ENCODE measurements at places on chromosomes 2 and 18.

- no peak for DNase-seq
Observed at GRCh38 chr2:32274289-32274688, 3.4 kb upstream of the YIPF4 start.

- no peak for DNase-seq
Observed at GRCh38 chr2:134468776-134469175, 214.9 kb downstream of the MGAT5 start.

GRCh38 chr2:37638973-37639372, 32.5 kb downstream of the CDC42EP3 start:
- DNase-seq, result no peak

DNA sequence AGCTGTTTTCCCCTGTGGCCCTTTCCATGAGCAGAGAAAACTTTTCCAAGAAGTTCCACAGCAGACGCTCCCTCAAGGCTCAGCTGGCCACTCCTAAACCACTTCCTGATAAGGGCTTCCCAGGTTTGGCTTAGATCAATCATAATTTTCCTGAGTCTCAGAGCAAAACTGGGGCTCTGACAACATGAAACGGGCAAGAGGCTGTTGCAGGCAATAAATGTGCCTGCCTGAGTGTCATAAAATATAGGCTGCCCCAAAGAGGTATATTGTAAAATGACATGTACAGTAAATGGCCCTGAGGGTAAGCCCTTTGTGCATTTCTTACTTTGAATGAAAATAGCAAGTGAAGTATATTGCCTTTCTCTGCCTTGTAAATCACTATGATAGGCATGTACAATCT, 105.6 kb upstream of the UXS1 start:
- DNase-seq, result no peak

DNA sequence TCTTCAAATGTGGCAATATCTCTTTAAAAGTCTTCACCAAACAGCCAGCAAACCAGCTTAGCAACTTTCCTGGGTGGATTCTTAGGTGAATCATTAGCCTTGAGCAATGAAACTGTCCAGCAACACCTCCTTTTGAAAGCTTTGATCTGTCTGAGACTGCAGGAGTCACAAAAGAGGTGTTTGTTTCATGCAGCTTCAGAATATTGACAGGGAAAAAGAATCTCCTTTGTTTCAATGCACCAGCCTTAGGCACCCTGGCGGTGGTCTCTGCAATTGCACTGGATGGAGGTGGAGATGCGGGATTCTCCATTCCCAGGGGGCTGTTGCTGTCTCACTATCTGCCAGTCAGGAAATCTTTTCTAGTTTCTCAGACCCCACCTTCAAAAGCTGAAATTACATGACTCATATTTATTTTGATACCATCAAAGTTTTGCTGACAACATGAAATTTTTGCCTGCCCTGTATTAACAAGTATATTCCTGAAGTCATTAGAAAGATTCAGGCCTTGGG, 76.0 kb upstream of the DSG1 start:
- no peak for DNase-seq

DNA sequence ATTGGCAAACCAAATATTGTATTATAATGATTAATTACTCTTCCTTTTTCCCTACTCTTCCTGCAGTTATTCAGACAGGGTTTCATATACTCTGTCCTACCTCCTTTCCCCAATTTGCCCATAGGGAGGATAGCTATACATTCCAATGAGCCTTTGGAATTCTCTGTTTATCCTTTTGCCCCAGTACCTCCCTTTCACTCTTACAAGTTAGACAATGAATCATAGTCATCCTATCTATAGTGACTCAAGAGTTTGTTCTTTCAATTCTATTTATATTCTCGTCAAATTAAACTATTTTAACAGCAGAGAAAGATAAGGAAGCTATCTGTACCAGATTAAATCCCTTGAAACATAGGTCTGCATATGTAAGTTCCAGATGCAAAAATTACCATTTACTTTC, 437.5 kb downstream of the NR4A2 start:
- DNase-seq, result no peak

- DNase-seq, result no peak
Observed at GRCh38 chr2:152186262-152186661, 10.7 kb upstream of the STAM2 start.

DNA sequence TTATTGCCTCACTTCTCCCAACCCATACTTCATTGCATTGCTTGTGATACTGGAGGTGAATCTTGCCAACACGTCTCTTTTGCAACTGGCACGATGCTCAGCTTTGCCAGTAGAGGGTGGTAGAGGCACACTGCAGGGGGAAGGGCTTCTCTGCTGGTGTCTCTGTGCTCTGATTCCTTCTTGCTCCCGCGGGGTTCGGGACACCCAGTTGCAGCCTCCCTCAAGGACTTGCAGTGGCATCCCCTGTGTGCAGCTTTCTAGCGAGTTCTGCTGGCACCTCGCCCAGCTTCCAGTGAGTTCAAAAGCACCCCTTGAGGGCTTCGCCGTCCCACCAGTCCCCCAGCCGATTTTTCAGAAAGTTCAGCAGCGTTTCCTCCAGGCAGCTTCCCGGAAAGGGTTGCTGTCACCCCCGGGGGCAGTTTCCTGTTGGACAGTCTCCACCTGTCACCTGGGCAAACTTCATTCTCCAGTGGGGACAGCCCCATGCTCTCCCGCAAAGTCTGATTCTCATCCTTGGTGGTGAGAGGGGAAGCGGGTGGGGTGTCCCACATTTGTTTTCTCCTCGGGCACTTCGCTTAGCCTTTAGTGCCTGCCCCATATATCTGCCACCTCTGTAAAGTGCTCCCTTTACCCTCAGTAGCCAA, 35.4 kb upstream of the EN1 start:
- peak; percentile 26 for DNase-seq

GRCh38 chr2:9099341-9099751, 95.9 kb upstream of the MBOAT2 start:
- DNase-seq, result no peak

DNA sequence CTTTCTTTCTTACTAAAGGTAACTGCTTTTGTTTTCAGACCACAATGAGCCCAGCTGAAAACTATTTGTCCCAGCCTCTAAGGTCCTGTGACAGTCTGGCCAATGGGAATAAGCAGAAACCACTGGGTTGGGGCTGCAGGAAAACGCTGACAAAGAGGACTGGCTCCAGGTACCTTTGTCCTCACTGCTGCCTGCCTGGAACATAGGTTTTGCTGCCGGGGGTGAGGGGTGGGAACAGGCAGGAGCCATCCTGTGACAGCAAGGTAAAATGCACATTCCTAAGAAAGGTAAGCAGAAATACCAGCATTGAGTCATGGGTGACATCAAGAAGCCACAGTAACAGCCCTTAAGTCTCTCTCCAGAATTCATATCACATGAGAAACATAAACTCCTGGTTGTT, 21.6 kb downstream of the PTPN2 start:
- no peak for DNase-seq

GRCh38 chr2:172772633-172773032, 37.0 kb downstream of the RAPGEF4 start:
- DNase-seq, result no peak

DNA sequence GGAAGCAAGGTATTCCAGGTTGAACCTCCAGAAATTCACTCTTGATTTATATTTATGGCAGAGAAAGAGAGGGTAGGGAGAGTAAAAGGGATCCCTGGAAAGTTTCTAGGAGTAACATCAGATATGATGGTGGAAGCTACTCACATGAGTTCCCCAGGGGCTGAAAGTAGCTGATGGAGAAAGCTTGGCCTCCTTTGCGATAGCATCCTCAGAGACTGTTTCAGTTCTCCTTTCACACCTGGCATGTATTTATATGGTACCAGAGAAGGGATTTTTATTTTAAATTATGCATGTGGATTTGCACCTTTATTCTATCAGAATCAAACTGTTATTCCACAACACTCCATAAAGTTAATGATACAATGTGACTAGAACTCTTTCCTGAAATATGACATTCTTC, 126.3 kb upstream of the OSR1 start:
- no peak for DNase-seq

DNA sequence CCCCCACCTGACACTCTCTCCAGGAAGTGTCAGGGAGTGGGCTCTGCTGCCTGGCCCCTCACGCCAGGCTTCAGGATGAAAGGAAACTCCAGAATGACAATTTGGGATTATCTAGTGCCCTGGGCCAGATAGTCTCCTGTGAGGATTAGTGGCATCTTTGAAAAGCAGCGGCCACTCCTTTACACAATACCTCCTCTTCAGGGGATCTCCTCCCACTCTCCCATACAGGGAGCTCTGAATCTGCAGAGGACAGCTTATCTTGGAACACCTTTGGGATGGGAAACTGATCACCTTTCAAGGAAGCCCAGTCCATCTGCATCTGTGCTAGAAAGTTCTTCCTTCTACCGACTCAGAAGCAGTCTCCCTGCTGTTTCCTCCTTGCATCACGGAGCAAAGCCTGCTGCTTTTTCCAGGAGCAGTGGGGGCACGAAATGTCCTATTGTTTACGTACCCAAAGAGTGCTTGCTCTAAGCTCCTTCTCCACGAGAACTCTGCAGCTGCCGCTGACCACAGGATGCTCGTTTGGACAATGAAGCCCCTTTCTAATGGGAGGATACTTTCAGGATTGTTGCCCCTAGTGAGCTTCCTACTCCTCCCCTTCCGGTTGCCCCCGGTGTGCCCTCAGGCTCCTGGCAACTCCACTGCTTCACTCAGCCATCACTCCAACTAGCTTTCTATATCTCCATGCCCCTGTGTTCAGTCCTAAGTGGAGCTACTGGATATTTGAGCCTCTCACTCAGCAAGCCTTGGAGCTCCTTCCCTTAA, 31.5 kb downstream of the SIX3 start:
- DNase-seq, result peak; percentile 17

- DNase-seq, result no peak
Observed at GRCh38 chr18:42185486-42185885, 230.5 kb downstream of the PIK3C3 start.

GRCh38 chr2:47808614-47809013, 25.7 kb downstream of the MSH6 start:
- DNase-seq, result no peak

GRCh38 chr18:60292186-60292585, 80.4 kb downstream of the MC4R start:
- DNase-seq, result peak; percentile 29

DNA sequence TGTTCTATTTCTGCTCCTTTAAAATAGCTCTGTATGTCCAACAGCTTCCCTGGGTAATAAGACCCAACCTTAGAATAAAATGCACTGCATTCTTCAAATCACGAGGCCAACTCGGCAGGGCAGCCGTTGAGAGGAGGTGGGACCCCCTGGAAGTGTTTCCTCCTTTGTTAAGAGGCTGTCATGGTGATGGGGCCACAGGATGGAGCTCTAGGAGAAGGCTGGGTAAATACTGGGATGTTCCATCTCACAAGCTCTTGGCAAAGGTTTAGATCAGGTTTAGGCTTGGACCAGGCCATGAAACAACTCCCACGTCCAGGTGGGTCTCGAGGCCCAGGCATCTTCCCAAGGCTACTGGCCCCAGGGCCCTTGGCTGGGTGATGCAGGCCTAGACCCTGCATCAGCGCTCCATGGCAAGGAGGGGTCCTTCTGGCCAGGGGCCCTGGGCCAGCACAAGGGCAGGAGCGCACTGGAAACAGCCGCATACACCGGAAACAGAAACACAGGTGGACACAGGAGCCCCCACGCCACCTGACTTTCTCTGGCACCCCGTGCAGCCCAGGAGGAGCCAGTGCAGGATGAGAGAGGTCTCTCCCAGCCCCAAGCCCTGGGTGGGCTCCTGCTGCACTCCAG, 38.8 kb upstream of the OTOS start:
- DNase-seq, result no peak

DNA sequence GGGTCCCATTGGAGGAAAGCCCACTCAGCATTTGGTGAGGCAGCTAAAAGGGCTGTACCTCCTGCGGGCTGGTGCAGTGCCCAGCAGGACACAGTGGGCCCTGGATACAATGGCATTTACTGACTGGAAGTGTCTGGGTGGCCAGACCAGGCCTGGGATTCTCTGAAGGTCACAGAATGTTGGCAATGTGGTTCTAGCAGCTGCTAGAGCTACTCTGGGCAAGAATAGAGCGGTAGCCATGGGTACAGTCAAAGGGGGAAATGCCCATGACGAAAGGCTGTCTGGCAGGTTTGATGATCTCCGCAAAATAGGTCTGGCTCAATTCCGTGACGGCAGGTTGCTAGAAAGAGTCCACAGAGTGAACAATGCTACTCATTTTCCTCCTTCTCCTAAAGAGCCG, 241.8 kb downstream of the AFF3 start:
- no peak for DNase-seq

DNA sequence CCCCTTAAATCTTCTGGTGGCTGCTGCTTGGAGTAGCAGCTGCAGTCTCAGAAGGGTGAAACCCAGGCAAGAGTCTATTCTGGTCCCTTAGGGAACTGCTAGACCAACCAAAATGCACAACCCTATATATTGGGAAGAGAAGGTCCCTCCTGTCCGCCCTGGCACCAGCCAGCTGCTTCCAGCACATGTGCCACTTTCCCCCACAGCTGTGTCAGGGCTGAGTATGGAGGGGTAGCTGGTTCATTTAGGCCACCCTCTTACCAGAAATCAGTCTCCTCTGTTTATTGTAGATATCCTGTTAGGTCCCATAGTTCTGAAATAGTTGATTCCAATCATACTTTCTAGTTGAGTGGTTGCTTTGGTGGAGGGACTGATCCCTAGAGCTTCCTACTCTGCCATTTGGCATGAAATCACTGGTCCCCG, 68.9 kb downstream of the BIRC6 start:
- no peak for DNase-seq

- DNase-seq, result no peak
Observed at GRCh38 chr2:121209014-121209610, 75.9 kb downstream of the TFCP2L1 start.

DNA sequence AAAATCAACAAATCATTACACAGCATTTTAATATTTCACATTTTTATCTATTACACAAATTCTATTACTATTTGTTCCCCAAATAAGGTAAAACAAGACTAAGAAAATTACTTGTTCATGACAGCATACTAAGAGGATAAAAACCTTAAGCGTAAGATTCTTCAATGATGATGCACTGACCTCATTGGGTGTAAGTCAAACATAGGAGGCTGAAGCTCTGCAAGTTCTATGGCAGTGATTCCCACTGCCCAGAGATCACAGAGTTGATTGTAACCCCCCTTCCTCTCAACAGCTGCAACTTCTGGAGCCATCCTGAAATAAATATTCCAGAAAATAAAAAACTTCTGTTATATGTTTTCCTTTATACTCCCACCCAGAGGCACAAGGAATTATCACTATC, 82.2 kb upstream of the CDKL4 start:
- DNase-seq, result no peak

GRCh38 chr2:226524381-226524843, 275.2 kb downstream of the IRS1 start:
- DNase-seq, result no peak
